ENCODE measurements at places on chromosomes 6 and 20.

GRCh38 chr20:2741881-2742280, 49.3 kb downstream of the EBF4 start:
- DNase-seq: no peak

- no peak for DNase-seq
These were observed 6.5 kb downstream of the PRND start for GRCh38 chr20:4728120-4728760.

DNA sequence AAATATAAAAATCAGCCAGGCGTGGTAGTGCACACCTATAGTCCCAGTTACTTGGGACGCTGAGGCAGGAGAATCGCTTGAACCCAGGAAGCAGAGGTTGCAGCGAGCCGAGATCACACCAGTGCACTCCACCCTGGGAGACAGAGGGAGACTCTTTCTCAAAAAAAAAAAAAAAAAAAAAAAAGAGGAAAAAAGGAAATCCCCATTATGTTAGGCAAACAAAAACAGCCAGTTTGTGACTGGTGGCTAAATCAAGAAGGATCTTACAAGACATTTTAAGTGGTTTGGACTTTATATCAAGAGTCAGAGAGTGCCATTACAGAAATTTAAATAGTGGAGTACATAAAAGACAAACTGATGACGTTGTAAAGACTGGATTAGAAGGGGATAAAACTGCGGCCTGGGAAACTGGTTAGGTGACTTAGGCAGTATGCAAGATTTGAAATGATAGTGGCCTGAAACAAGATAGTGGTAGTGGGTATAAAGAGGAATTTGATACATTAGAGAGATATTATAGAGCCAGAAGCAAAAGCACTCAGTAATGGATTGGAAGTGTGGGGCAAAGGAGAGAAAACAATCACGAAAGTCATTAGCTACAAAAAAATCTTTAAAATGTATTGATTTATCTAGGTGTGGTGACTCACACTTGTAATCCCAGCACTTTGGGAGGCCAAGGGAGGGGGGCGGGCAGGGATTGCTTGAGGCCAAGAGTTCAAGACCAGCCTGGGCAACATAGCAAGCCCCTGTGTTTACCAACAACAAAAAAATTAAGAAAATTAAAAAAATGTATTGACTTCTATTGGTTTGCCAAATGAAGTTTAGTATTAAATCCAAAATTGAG, 1.7 kb upstream of the MYO6 start:
- no peak for DNase-seq

- DNase-seq: no peak
These were observed 11.3 kb downstream of the TFAP2A start for GRCh38 chr6:10403385-10404106.

DNA sequence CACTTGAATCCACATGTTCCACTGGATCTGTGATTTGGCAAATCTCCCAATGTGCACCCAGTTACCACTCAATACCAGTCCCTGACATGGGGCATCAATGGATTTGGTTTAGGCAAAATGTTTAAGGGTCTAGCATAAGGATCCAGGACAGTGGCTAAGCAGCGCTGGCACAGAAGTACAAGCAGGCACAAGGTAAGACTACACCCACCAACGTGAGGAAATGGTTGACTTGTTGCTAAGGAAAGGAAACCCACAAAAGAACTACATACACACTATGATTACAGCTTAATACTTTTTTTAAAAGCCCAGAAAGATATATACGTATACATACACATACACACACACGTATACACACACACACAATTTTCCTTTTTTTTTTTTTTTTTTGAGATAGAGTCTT, 79.0 kb downstream of the DNAAF9 start:
- no peak for DNase-seq

DNA sequence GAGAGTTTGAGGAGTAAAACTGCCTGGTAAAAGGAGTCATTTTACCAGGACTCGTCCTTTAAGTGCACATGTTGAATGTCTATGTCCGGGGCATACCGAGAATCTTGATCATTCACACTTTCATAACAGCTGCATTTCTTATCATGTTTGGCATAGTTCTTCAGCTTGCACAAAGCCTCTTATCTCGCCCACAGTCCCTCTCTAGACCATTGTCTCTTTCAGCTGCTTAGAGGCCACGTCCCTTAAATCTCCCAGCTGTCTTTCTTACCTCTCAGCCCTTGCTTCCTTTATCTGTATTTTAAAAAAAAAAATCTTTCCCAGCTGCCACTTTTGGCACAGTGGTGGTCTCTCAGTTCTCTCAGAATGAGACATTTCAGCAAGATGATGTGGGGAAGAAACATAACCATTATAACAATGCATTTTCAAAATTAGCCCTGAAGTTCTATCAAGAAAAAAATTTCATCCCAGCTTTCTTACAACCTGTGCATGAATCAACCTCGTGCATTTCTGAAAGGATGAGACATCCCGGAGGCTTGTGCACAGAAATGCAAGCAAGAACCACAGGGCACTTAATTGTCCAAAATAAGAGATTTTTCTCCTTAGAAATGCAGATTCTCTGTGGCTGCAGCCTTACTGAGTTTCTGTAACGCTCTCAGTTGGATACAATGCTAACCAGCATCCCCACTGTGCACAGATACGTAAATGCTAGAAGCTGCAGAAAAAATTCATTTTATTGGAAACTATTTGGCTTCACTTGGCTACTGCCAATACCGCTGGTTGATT, 24.2 kb downstream of the RBM24 start:
- DNase-seq: no peak

- no peak for DNase-seq
These were observed 864 bp upstream of the PKIG start for GRCh38 chr20:44581515-44581914.

DNA sequence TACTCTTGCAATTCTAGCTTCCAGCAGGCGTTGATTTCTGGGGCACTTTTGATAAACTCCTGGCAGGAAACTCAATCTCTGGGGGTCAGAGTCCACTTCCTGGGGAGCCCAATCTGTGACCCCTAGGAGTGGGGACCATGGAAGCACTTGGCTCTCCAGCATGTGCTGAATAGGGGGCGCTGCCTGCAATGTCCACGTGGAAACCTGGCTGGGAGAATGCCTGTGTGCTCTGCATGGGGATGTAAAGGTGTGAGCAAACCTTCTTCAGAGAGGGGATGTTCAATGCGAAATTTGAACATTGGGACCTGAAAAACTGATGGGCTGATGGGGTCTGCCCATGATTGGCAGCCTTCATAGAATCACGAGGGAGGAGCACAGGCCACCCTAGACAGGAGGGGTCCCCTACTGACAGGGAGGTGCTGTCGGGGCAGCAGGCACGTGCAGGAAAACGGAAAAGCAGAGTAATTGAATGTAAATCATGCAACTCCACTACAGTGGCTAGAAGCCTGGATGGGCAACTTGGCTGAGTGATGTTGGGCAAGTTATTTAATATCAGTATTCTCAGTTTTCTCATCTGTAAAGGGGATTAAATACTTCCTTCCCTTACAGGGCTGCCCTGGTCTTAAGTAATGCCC, 47.8 kb downstream of the CEP43 start:
- DNase-seq: no peak

DNA sequence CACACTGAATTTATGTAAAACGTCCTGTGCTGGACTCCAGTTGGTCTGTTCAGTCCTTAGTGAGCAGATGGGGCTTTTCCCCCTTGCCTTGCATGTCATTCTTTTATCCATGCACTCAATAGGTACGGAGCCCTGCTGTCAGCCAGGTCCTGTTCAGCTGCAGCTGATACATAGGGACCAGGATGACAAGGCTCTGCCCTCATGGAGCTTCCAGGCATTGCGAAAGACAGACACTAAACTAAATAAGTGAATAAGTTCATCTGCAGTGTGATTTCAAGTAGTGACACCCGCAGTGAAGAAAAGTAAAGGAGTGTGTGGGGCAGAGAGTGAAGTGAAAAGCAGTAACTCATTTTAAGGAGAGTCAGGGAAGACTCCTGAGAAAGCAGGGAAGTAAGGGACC, 324.2 kb downstream of the NRN1 start:
- no peak for DNase-seq

DNA sequence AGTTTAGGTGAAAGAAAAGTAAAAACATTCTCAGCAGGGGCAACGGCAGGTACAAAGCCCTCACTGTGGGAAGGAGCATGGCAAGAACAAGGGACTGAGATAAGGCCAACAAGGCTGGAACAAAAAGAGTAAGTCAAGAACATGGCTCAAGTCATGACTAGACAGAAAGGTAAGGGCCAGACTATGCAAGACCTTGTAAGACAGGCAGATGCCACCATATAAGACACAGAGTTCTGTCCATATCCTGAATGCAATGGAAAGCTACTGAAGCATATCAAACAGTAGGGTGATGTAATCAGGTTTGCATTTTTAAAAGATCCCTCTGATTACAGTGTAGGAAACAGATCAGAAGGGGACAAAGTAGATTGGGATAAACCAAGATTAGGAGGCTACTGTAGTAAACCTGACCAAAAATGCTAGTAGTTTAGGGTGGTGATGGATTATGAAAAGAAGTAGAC, 5.5 kb downstream of the REV3L start:
- DNase-seq: no peak

DNA sequence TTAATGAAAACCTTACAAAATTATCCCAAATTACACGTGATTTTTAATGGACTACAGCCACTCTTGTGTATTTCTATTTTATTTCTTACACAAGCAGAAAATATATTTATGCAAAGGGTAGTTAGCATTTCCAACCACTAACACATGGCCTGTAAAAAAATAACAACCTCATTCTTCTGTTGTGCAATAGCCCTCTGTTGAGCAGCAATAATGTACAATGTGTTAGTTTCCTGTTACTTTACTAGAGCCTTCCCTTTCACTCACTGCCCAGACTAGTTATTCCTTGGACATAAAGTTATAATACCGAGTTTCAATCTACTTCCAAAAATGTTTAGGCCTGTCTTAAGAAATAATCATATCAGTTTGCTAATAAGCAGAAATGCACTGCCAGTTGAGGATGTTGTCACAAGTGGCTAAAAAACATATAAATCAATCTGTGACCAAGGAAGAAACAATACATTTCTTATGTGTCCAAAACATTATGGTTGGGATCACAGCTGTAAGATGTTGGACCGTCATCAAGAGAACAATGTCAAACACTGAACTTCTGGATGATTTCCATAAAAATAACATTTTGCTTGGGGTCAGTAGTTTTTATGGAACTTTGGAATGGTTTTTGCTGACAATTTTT, 73.6 kb upstream of the RNF146 start:
- no peak for DNase-seq

GRCh38 chr20:45487231-45487635, 17.7 kb downstream of the WFDC2 start:
- DNase-seq: no peak

GRCh38 chr20:8012724-8013123, 6.8 kb downstream of the TMX4 start:
- DNase-seq: no peak

DNA sequence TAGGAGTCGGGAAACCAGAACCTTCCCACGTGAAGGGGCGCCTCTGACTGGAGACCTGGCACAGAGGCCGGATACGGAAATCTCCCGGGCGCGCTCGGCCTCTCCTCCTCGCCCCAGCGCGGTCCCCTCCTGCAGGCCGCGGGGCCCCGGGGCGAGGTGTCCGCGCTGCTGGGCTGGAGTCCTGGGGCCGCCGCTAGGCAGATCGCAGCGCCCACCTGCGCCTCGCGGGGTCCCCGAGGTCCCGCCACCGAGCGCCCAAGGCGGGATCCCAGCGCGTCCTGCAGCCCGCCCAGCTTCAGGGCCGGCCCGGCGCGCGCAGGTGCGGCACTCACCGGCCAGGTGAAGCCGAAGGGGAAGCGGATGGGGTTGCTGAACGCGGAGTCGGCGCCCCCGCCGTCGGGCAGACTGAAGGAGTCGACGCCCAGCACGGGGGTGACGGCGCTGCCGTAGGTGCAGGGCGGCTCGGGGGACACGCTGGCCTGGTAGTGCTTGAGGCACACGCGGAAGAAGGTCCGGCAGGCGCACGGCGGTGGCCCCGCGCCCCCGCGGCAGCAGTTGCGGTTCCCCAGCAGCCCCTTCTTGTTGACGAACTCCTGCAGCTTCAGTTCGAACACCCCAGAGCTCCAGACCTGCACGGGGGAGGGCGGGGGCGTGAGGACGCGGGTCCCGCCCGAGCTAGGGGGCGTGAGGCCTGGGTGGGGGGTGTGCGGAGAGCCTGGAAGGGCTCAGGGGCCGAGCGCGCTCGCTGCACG, 1.5 kb downstream of the DLL1 start:
- no peak for DNase-seq

- no peak for DNase-seq
These were observed 564.3 kb downstream of the LMBRD1 start for GRCh38 chr6:69232496-69232895.

DNA sequence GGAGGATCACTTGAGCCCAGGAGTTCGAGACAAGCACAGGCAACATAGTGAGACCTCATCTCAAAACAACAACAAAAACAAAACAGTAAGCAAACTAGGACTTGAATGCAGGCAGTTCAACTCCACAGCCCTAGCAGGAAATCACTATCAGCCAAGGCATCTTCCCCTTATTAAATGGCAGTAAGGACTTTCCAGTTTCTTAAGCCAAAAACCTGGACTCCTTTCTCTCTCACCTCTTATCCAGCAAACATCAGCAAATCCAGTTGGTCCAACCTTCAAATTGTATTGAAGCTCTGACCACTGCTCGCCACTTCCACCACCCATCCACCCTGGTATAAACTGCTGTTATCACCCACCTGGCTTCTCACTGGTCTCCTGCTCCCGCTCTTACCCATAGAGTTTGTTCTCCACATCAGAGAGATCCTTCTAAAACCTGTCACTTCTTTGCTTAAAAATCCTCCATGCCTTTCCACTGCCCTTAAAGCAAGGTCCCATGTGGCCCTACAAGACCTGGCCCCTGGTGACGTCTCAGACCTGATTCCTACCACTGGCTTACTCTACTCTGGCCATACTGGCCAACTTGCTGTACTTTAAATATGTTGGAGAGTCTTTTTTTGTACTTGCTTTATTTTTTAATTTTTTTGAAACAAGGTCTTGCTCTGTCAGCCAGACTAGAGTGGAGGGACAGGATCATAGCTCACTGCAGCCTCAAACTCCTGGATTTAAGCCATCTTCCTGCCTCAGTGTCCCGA, 27.6 kb downstream of the BCL2L1 start:
- DNase-seq: no peak

- DNase-seq: no peak
These were observed 32.8 kb downstream of the TCF15 start for GRCh38 chr20:577167-577791.

DNA sequence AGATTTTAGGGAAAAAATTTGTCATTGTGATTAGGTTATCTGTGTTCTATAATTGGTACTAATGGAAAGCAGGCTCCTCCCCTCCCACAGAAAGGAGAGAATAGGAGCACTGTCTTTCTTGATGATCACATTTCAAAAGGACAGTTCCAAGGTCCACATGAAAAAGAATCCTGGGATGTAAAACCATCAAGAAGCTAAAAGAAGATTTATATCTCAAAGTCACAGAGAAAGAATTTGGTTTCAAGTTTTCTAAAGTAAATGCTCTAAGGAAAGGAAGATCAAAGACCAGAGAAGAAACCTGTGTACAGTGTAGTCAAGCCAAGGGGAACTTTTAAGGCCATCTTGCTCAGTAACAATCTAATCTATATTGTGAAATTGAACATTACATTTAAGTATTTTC, 652.7 kb upstream of the HS3ST5 start:
- DNase-seq: no peak

All from left ventricle myocardium inferior (tissue), 1 donor.